ENCODE measurements at places on chromosomes 5 and 9.
A peak's percentile ranks its signal among the peaks of the same experiment; 100 is the strongest.

DNA sequence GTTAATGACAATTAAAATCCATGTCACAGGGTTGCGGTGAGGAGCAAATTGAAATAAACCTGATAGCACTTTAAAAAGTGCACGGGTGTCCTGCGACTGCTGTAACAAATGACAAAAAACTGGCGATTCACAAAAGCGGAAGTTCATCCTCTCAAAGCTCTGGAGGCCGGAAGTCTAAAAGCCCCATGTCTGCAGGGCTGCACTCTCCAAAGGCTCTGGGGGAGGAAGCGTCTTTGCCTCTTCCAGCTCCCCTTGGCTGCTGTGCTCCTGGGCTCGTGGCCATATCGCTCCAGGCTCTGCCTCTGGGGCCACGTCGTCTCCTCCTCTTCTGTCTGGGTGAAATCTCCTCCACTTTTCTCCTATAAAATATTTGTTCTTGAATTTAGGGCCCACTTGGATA, 273.9 kb upstream of the IRX2 start:
- DNase-seq, result no peak

GRCh38 chr5:74538206-74538661, 102.3 kb downstream of the ENC1 start:
- no peak for DNase-seq

DNA sequence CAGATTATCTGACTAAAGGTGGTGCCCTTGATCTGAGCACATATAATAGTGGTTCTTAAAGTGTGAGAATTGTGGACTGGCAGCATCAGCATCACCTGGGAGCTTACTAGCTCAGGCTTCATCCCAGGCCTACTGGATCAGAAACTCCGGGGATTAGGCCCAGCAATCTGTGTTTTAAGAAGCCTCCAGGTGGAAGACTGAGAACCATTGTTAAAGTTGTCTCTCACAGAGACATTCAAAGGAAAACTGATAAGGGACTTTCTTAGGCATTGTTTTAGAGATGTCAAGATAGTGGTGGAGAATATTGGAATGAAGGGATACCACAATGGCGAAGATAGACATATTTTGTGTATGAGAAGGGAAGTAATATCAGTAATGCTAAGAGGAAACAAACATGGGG, 59.5 kb downstream of the STX17 start:
- DNase-seq, result no peak

GRCh38 chr9:14089051-14089803, 224.7 kb downstream of the NFIB start:
- DNase-seq, result no peak

DNA sequence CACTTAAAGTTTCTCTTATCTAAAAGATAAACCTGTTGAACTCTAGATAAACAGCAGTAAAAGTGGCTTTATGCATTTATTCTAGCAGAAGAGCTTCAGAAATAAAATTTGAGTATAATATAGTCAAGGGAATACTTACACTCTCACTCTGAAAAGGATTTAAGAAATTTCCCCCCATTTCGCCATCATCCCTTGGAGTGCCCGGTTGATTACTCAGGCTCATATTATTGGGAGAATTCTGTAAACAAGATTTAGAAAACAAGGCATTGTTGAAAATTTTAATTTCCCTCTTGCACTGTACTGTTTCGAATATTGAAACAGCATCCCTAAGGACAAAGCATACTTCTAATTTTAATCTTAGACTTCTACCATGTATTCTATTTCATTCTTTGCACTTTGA, 34.5 kb upstream of the ACOT12 start:
- DNase-seq, result no peak

- no peak for DNase-seq
Observed at GRCh38 chr5:171579976-171580411, 160.5 kb downstream of the FGF18 start.

DNA sequence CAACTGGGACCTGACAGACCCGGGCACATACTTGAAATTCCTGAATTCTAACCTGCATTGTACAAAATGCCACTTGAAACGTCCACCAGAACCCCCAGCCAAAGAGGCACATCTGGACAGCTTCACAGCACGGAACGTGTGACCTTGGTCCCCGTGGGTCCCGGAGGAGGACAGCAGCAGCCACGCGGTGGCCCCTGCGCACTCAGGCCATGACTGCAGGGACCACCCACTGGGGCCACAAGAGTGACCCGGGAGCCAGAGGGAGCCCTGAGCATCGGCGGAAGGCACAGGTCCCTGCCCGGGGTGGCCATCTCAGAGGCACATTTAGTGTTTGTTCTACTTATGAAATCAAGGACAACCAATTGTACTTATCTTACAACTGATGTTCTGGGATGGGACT, 2.1 kb upstream of the SNAPC4 start:
- no peak for DNase-seq

GRCh38 chr9:36245906-36246305, 12.3 kb downstream of the GNE start:
- no peak for DNase-seq

- DNase-seq, result no peak
Observed at GRCh38 chr5:69103521-69103920, 9.7 kb downstream of the SLC30A5 start.

- no peak for DNase-seq
Observed at GRCh38 chr5:105807290-105807689, 1863.4 kb downstream of the EFNA5 start.

- DNase-seq, result no peak
Observed at GRCh38 chr9:78468231-78468630, 171.3 kb downstream of the PSAT1 start.

DNA sequence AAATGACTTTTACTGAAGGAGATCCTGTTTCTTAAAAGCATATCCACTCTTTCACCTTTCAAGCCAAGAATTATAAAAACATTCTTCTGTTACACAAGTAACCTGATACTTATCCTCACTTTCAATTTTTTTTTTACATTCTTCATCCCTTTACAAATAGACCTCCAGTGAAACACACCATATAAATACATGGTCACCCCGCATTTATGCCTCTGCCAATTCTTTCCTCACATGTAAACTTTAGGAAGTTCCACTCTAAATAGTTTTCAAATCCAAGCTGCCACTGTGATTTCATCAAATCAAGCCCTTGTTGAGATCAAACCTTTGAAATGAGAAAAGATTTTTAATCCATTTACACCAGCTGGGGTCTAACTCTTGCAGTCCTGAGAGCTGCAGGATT, 40.0 kb downstream of the GAS1 start:
- no peak for DNase-seq

DNA sequence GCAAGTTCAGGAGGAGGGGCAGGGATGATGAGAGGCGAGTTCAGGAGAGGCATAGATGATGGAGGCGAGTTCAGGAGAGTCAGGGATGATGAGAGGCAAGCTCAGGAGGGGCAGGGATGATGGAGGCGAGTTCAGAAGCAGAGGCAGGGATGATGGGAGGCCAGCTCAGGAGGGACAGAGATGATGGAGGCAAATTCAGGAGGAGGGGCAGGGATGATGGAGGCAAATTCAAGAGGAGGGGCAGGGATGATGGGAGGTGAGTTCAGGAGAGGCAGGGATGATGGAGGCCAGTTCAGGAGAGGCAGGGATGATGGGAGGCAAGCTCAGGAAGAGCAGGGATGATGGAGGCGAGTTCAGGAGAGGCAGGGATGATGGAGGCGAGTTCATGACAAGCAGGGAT, 17.8 kb upstream of the SPOCK1 start:
- no peak for DNase-seq

DNA sequence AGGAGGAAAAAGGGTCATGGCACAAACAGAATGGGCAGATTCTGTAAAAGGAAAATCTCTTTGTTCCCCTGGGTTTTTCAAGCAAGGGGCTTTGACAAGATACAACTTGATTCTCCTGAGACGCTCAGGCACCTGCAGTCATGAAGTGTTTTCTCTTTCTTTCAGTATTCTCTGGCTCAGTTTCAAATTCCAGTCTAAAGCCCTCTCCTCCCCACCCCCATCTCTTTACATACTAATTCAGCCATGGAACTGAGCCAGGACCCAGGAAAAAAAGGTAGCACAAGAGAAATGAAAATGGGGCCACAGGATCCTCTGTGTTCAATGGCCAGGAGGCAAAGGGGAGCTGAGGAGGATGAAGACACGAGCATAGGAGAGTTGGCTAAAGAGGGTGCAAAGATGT, 408.4 kb downstream of the SPOCK1 start:
- DNase-seq, result no peak

- DNase-seq, result no peak
Observed at GRCh38 chr9:29213417-29214153, 1640.3 kb upstream of the C9orf72 start.

DNA sequence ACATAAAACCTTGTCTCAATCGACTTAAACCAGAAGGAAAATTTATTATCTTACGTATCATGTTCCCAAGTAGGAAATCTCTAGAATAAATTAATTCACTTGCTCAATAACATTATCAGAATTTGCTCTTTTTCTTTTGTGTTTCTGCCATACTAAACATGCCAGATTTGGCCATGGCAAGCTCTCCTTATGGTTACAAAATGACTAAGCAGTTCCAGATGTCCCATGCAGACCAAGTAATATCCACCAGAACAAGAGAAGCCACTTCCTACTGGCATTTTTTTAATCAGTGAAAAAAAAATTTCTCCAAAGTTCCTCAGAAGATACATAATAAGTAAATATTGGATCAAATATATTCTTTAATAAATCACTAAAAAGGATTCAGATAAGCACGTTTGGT, 25.2 kb upstream of the ADAMTS6 start:
- DNase-seq, result no peak

DNA sequence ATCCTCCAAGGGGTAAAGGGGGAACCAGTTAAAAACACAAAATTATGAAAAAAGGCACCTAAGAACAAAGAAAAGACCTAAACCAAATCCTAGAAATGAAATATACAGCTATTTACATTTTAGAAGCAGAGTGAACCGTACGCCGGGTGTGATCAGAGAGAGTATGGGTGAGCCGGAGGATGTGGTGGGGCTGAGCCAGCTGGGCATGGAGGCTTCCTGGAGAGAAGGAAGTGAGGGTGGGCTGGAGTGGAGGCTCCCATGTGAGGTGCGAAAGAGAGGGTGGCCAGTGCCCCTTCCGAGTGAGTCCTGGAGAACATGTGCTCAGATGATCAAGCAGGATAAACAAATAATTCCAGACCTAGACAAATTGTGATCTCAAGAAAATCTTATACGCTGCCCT, 111.6 kb downstream of the CACNA1B start:
- DNase-seq, result no peak

DNA sequence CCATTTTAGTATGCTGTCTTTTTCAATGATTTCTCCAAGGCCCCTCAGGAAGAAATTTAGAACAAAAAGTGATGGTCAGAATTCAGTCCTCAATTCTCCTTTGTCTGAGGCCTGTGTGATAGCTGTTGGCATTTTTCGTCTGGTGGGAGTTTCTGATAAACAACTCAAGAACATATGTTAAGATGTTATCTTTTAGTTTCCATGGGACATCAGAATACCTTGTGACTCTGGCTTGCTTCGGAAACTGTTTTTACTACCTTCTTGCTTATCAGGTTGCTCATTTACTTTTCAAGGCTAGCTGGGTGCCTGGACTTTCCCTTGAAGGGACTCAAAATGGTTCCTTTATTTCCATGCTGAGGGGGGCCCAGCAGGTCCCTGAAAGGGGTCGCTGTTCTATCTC, 97.2 kb downstream of the INVS start:
- DNase-seq, result no peak

- DNase-seq, result no peak
Observed at GRCh38 chr5:95845391-95845790, 22.9 kb upstream of the GLRX start.

DNA sequence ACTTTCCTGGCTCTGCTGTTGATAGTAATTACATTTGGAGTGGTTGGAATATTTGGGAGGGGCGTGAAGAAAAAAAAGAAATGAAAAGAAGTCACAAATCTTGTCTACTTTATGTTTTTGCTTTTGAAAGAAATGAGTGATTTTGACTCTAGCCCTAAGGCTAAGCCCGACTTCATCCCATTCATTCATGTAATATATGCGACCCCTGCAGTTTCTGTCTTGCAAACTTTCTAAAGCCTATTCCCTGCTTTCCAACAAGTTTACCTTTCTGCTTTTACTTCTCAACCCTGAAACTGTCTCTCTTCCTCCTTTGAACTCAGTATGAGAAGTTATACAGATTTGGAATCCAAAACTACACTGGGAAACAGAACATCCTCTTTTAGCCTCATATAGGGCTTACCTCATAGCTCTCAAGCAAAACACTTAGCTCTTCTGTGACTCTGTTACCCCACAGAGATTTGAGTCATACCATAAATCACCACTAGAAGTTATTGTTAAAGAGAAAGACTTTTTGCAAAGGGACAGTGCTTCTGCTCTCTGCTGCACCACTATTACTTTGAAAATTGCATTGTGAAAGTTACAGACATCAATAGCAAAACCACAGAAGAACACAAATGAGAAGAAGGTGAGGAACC, 1.6 kb downstream of the CFAP95 start:
- no peak for DNase-seq

- no peak for DNase-seq
Observed at GRCh38 chr5:77168161-77168878, 42.2 kb upstream of the PDE8B start.

DNA sequence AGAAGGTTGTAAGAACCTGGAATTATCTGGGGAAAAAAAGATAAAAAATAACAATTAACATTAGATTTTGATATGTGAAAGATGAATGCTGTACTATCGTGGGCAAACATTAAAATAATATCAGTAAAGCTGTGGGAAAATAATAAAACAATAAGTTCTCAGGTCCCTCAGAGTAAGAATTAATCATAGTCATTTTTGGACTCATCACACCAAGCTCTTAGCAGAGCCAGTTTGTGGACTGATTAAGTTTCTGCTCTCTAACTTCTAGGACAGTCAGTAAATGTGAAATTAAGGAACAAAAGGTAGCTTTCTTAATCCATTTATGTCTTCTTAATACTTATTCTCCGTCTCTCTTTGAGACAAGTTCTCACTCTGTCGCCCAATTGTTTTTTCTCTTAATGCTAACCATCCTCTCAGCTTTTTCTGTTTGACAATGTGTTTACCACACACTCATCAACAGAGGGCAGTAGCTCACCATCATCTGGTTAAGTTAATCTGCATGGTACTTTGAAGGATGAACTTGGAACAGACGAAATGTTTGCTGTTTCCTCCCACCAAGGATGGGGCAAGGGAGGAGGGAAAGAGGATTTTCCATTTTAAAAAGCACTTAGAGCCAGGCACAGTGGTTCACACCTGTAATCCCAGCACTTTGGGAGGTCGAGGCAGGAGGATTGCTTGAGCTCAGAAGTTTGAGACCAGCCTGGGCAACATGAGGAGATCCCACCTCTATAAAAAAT, 5.3 kb upstream of the ACO1 start:
- DNase-seq, result peak; percentile 53
